GM04503 (cell line): ENCODE measurements at places on chromosomes 5 and 9.

- no peak for DNase-seq
Observed at GRCh38 chr9:124354346-124355038, 60.8 kb downstream of the PSMB7 start.

GRCh38 chr5:8229551-8229950 is 360.6 kb downstream of the MTRR start:
- no peak for DNase-seq

DNA sequence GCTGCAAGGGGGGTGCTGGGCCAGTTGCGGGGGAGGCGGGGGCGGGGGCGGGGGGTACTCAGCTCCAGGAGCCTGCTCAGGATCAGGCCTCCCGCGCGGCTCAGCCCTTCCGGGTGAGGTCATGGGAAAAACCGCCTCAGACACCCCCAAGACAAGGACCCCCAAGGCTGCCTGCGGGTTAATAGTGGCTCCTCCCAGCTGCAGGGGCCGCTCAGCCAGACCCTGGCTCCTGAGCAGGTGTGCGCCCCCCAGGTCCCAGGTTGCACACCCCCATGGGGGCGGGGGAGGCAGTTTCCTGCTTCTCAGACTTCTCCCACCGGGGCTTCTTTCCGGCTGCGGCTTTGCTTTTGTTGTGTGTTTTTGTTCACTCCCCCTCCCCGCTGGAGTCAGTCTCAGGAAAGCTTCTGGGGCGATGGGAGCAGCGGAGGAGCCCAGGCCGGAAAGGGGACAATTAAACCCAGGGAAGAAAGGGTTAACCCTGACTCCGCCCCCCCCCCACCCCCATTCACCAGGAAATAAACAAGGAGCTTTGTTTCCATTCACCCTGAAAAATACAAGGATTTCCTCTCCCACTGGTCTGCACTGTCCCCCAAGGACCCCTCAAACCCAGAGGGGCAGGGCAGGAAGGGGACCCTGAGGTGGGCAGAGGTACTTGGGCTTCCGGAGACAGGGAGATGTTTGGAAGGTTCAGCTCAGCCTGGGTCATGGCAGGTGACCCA is 42.3 kb upstream of the NOTCH1 start:
- no peak for DNase-seq

GRCh38 chr5:31900296-31900865 is 261.4 kb downstream of the PDZD2 start:
- DNase-seq, result no peak

- DNase-seq, result no peak
Observed at GRCh38 chr9:114038724-114039313, 39.3 kb downstream of the AMBP start.

DNA sequence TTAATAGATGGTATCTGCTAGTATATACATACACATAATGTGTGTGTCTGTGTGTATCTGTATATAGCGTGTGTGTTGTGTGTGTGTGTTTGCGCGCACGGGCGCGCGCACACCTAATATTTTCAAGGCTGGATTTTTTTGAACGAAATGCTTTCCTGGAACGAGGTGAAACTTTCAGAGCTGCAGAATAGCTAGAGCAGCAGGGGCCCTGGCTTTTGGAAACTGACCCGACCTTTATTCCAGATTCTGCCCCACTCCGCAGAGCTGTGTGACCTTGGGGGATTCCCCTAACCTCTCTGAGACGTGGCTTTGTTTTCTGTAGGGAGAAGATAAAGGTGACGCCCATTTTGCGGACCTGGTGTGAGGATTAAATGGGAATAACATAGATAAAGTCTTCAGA is 757 bp downstream of the FXN start:
- DNase-seq, result no peak

- no peak for DNase-seq
Observed at GRCh38 chr5:77339337-77339890, 128.9 kb downstream of the PDE8B start.

DNA sequence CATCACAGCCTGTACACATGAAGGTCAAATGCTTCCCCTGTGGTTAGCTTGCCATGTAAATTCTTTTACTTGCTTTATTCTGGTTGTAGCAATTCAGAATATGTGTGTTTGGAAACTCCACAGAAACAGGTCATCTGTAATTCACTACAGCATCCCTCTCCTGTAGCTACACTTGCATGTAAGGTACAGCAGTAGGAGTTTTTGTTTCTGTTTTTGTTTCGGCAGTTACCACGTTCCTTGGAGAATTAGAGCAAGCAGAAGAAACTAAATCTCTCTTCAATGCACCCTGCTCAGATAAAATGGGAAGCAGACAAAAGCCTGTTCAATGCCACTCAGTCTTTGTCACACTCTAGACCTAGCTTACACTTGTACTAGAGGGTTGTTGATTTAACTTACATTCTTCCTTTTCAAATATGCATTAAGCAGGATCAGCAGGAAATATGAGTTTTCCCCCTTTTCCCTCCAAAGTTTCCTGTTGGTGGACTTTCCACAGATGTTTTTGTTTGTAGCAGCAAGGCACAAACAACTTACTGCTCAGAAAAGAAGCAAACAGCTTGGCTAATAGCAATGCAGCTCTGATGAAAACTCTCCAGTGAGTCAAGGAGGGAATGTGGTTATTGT is 80.9 kb downstream of the YIPF5 start:
- no peak for DNase-seq

DNA sequence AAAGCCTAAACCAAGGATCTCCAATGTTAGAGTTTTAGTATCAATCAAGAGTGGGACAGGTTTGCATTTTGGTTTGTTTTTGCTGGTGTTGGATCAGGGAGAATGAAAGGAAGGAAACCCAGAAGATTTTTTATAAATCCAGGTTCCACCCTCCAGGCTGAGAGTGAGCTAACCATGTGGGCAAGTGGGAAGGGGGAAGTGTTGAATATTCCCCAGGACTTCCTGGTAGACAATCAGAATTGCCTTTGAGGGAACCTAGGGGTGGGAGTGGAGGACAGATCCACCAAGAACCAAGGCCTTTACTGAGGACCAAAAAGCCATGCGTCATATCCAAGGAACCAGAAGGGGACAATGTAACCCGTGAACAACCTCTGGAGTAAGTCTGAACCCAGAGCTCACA is 33.5 kb upstream of the PIK3R1 start:
- DNase-seq, result no peak

- no peak for DNase-seq
Observed at GRCh38 chr9:117368684-117369230, 46.1 kb downstream of the ASTN2 start.

DNA sequence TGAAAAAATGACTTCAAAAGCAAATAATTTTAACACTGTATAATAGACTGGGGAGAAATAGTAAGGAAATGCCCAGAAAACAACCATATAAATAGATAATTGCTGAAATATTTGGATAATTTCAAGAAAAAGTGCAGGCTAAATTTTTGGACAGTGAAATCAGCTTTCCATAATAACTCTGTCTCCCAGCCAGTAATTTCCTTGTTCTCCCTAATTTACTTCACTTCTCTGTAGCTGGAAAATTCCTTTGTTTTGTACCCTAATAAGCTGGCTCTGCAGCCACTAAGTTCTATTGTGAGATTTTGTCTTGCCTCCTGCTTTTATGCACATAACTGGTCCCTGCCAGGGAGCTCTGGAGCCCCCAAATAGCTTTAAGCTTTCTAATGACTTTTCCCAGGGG is 27.7 kb downstream of the PRDM6 start:
- no peak for DNase-seq

- DNase-seq, result no peak
Observed at GRCh38 chr5:157989296-157989695, 130.4 kb upstream of the CLINT1 start.

- DNase-seq, result no peak
Observed at GRCh38 chr5:76099286-76099702, 16.1 kb downstream of the SV2C start.

DNA sequence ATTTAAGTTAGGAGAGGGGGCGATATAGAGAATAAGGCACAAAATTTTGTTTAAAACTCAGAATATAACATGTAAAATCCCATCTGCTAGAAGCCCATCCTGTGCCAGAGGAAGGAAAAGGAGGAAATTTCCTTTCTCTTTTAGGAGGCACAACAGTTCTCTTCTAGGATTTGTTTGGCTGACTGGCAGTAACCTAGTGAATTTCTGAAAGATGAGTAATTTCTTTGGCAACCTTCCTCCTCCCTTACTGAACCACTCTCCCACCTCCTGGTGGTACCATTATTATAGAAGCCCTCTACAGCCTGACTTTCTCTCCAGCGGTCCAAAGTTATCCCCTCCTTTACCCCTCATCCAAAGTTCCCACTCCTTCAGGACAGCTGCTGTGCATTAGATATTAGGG is 18.3 kb downstream of the MOCS2 start:
- no peak for DNase-seq

DNA sequence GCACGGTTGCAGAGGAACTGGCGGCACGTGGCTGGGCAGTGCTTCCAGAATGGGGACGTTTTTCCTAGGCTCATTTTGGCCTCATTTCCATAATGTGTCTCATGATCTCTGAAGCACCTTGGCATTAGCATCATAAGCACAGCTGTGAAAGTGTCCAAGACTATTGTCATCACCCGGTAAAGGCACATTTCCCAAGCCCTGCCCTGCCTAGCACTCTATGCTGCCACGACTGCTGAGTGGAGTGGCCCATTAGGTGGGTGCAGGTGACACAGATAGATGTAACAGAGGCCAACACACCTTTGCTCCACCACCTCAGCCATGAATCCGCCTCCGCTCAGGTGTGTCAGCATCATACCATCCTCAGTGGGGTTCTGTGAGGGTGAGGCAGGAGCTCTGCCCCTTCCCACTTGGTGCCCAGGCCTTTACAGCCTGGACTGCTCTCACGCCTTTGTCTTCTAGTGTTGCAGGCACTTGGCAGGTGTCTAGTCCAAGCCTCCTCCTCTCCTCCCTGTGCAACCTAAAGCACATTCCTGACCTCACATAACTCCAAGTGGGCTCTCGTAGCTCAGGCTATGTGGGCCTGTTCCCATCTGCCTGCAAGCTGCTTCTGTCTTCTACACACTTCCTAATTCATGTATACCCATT is 213.0 kb downstream of the FSTL4 start:
- DNase-seq, result no peak

DNA sequence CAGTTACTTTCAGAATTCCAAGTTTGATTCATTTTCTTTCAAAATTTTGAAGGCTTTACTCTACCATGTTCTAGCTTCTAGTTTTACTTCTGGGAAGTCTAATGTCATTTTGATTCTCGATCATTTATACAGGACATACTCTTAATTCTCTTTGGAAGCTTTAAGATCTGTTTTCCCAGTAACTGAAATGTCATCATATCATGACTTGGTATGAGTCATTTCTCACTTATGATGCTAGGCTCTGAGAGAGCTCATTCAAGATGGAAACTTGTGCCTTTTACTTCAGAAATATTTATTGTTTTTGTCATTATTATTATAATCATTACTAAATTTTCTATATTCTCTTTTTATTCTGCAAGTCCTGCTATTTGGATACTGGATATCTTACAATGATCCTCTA is 222.3 kb downstream of the PARP8 start:
- DNase-seq, result no peak

DNA sequence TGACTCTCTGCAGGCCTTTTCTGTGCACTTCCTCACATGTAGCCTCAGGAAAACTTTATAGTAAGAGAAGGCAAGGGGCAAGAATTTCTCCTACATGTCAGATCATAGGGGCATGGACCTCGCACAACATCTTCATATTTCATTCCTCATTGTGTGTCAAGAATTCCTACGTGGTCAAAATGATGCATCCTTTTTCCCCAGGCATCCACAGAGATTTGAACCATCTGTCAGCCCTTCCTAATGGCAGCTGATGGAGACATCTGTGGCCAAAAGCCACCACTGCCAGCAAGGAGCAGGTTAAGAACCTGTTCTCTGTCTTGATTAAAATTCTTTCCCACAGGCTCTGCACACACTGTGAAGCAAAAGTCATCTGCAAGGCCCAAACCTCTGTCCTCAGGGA is 42.5 kb downstream of the MFAP3 start:
- no peak for DNase-seq

DNA sequence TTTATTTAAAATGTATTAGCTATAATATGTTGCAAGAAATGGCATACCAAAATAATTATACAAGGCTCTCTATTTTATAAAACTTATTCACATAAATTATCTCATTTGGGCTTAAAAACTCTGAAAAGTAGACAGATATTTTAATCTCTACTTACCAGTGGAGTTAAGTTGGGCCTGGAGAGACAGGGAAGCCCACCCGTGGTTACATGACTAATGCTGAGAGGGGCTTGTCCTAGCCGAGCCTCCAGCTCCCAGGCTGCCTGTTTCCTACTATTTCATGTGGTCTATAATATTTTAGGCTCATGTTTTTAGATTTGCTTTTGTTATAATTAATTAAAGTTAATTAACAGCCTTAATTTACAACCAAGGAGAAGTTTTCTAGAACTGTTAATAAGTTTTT is 20.9 kb upstream of the ASPN start:
- no peak for DNase-seq

DNA sequence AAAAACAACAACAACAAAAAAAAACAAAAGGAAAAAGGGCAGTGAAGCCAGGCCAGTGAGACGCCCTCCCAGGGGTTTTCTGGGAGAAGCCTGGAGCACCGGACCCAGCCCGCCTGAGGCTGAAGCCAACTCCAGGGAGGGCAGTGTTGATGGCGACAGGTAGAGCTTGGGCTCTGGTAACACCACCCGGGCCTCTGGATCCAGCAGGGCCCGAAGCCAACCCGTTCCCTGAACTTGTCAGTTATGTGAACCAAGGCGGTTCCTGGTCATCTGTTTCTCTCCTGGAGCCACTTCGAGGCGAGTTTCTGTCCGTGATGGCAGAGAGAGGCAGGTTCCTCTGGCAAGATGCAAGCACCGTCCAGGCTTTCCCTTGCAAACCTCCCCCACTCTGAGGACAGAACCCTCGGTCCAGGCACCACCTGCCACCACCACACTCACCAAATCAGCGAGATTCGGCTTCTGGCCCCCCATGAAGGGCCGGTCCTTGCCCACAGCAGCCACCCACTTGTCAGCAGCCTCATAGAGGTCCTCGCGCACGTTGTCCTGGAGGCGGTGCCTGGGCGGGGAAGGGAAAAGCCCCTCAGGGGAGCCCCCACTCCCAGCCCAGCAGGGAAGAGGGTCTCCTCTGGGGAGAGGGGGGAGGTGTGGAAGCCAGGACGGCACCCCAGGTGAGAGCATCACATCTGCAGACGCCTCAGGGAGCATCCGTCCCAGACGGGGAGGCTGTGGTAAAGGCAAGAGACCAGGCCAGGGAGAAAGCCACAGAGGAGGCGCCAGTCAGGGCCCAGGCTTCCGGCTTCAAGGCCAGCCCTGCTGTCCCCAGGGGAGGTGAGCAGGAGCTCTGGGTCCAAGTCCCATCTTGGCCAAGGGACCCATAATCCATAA is 5.4 kb downstream of the PTGES2 start:
- no peak for DNase-seq

DNA sequence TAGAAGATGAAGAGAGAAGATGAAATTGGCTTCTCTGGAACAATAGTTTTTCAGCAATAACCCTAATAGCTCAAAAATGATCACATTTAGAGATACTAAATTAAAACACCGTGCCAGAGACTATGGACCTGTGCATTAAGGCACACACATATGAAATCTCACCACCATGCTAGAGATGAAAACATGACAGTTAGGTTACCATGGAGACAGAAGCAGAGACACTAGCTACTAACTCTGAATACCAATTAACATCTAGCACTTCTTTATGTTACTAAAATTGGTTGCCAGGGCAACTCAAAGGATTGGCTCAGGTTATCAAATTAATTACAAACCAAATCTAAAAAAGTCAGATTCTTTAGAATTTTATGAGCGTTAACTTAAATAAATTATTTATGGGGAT is 337.7 kb downstream of the PLK2 start:
- no peak for DNase-seq
